Upper lobe of right lung (tissue), 1 donor: ENCODE measurements at places on chromosomes 16 and 17. TPM values are rescaled to one million over a fixed set of nuclear protein-coding genes. Genes with fewer than 3 reads are reported as not detected.

NPW gene
- total RNA-seq: not detected

PIK3R5 gene
- 37.7 TPM for total RNA-seq

EVPL gene
- total RNA-seq: 46.8 TPM

CNTNAP4 gene
- not detected for total RNA-seq

MEAK7 gene
- total RNA-seq: 10.8 TPM

GRCh38 chr17:76934561-76935320, 66.5 kb downstream of the MGAT5B start:
- H3K27me3 ChIP-seq: no peaks in the 10 kb centered on the region
- H3K36me3 ChIP-seq: no peaks in the 10 kb centered on the region
- no peak for DNase-seq
- H3K27ac ChIP-seq: no peak overlapping the region
- no peak overlapping the region for H3K4me3 ChIP-seq

- peak; percentile 80 for DNase-seq
- no peak overlapping the region for H3K4me3 ChIP-seq
- H3K36me3 ChIP-seq: no peaks in the 10 kb centered on the region
- peaks cover 8% of the 10 kb centered on the region for H3K4me1 ChIP-seq
- H3K27ac ChIP-seq: peak overlapping the region; percentile 74
Observed at GRCh38 chr17:57357392-57357784, 101.1 kb downstream of the MSI2 start.

- peak overlapping the region; percentile 81 for H3K4me3 ChIP-seq
- H3K27ac ChIP-seq: no peak overlapping the region
- no peaks in the 10 kb centered on the region for H3K27me3 ChIP-seq
Observed at GRCh38 chr17:48893646-48894508, 1.3 kb downstream of the ATP5MC1 start.

GRCh38 chr17:35936063-35936462, 5.5 kb upstream of the RDM1 start:
- H3K36me3 ChIP-seq: no peaks in the 10 kb centered on the region
- H3K27me3 ChIP-seq: no peaks in the 10 kb centered on the region
- no peaks in the 10 kb centered on the region for H3K4me1 ChIP-seq
- DNase-seq: no peak
- H3K27ac ChIP-seq: no peak overlapping the region
- no peak overlapping the region for H3K4me3 ChIP-seq

DNA sequence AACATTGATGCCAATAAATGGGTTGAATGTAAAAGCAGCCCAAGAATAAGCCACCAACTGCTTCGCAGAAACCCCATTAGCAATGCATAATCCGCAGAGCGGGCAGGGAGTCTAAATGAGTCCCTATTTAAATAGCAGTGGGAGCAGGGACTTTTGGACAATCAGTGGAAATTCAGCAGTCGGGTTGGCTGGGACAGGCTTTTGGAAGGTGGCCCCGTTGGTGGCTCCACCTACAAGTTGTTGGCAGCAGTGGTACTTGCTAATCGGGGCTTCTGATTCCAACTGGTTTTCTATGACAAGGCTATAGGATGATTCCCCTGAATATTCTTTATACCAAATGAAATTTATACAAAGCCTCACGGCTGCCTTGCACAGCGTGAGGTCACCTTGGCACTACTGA, 86.3 kb downstream of the WDR59 start:
- no peaks in the 10 kb centered on the region for H3K27me3 ChIP-seq
- no peak for DNase-seq
- no peak overlapping the region for H3K4me3 ChIP-seq
